Substantia nigra (tissue), 51 donors: ENCODE measurements at places on chromosomes 7 and 10.
A peak's percentile ranks its signal among the peaks of the same experiment; 100 is the strongest.

DNA sequence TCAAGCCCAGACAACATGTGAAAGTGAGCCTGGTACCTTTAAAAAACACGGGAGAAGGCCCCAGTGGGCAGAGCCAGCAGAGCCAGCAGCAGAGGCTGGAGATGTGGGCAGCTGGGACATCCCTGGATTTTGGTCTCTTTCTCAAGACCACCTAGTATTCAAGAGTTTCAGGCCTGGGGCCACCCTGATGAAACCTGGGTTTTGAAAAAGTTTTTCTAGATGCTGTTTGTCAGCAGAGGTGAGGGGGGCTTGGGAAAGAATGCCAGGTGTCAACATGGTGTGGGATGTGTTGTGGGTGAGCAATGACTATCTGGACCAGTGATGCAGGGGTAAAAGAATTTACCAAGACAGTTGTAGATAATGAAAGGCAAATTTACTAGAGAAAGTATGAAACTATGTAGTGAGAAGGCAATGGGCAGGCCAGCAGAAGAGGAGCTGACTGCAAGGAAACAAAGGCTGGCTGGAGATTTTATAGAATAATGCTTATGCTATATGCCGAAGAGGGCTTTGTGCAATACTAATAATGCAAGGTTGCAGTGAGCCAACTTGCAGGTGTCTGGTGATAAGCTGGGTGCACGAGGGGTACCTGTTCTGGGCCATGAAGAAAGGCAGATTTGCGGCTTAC, 28.1 kb upstream of the PLEKHA1 start:
- no peak for DNase-seq

GRCh38 chr10:62684911-62685310, 119.6 kb upstream of the ADO start:
- no peak for DNase-seq

DNA sequence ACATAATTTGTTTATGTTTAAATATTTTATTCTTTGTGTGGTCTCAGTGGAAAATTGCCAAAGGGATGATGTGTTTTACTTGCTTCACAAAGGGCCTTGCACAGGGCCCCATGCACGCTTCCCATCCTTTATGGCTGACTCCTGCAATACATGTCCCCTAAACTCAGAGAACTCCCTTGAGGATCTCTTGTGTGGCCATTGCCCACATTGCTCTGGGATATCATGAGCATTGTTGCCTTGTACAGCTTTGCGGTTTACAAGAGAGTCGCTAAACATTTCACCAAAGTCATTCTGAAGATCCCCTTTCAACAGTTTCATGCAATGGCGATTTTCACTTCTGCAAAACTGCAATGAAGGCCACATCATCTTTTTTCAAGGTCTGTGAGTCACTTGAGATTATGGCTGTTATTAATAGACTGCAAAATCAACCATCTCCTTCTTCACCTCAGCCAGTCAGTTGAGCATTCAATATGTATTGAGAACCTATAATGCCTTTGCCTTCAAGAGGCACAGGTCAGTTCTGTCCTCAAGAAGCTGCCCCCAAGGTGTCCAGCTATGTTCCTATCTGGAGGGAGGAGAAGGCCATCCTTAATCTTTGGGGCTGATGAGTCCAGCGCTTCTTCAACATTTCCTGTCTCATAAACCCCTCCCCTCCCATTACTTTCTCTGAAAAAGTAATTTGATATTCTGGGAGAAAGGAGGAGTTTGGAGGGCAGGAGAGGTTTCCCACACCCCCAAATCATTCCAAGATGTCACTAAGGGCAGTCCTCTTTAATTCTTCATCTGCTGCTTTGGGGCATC, 108.1 kb downstream of the CCDC71L start:
- DNase-seq = no peak

GRCh38 chr10:102068216-102068615, 3.1 kb downstream of the HPS6 start:
- no peak for DNase-seq

DNA sequence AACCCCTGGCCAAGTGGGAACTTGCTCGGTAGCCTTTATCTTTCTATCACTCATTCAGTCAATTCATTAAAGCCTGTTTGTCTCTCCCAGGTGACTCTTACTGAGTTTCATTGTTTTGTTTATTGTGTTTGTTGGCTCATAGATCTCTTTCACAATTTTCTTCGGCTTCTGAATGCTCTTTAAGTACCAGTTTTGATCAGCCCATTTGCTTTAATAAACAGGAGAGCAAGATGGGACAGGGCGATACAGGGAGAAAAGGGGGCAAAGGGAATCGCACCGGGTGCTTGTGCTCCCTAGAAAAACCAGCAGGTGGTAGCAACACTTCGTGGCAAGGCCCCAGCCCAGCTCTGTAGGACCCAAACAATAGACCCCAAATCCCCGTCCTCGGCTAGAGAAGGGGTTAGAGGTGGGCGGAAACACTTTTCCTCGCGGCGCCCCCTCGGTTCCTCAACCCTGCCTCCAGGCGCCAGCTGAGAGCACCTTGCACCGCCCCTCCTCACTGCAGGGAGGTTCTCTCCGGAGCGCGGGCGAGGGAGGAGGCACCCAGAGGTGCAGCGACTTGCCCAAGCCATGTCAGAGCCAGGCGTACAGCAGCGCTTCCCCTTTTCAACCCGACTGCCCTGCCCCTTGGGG, 1.0 kb upstream of the EPHB6 start:
- DNase-seq = peak; percentile 58

- no peak for DNase-seq
Measured at GRCh38 chr7:41586931-41587640, 115.8 kb downstream of the INHBA start.

GRCh38 chr10:122648599-122649428, 50.8 kb downstream of the C10orf120 start:
- peak; percentile 45 for DNase-seq

- no peak for DNase-seq
Measured at GRCh38 chr10:127909716-127910463, 3.0 kb downstream of the PTPRE start.

DNA sequence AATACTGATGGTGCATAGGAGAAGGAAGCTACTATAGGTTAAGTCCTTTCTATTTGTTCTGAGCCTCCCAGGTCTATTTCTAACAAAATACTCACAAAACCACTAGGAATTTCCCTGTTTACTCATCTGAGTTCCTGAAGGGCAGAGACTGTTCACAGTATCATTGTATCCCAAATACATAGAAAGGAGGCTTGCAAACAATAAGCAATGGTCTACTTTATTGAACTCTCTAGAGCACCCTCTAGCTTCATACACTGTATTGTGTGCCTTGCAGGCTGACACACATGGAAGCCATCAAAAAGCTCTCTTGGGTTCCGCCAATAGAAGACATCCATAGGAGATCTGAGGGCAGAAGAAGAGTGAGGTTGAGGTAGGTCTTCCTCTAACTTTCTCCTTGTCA, 826.1 kb downstream of the GRM8 start:
- no peak for DNase-seq

- no peak for DNase-seq
Measured at GRCh38 chr10:109593682-109594081, 329.6 kb downstream of the XPNPEP1 start.

DNA sequence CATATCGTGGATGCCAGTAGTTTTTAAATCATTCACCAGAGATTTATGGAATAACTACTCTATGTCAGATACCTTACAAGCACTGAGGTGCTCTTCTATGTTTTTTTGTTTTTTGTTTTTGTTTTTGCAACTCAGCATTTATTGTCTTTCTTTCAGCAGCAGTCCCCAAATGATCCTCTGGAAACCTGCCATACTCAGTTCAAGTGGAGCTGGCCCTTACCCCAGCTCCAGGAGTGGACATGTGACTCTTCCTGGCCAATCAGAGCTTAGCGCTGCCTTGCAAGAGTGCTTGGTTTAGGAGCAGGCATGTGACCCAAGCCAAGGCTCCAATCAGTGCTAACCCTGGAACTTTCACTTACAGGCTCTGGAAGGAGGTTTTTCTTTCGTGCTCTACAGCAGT, 356.6 kb upstream of the ZMIZ1 start:
- DNase-seq = no peak

GRCh38 chr10:5466451-5467206, 32.7 kb downstream of the CALML5 start:
- DNase-seq = no peak

- no peak for DNase-seq
Measured at GRCh38 chr7:39432368-39432767, 133.8 kb upstream of the YAE1 start.

- no peak for DNase-seq
Measured at GRCh38 chr7:101936223-101936610, 118.8 kb downstream of the CUX1 start.

DNA sequence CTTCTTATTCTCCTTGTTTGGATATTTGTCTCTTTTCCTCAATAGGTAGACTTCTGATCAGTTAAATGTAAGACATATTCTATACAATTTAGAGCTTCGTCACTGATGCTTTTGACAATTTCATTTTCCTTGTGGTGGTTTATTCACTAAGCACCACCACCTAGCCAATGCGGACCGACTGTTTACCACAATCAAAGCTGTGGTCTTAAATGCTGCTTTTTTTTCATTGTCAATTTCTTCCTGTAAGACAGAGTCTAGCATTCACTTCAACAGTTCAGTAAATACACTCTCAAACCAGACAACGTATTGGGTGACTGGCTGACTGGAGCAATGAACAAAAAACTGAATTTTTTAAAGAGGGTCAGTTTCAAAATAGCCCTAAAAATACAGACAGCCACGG, 239.0 kb downstream of the DNAJB6 start:
- no peak for DNase-seq

DNA sequence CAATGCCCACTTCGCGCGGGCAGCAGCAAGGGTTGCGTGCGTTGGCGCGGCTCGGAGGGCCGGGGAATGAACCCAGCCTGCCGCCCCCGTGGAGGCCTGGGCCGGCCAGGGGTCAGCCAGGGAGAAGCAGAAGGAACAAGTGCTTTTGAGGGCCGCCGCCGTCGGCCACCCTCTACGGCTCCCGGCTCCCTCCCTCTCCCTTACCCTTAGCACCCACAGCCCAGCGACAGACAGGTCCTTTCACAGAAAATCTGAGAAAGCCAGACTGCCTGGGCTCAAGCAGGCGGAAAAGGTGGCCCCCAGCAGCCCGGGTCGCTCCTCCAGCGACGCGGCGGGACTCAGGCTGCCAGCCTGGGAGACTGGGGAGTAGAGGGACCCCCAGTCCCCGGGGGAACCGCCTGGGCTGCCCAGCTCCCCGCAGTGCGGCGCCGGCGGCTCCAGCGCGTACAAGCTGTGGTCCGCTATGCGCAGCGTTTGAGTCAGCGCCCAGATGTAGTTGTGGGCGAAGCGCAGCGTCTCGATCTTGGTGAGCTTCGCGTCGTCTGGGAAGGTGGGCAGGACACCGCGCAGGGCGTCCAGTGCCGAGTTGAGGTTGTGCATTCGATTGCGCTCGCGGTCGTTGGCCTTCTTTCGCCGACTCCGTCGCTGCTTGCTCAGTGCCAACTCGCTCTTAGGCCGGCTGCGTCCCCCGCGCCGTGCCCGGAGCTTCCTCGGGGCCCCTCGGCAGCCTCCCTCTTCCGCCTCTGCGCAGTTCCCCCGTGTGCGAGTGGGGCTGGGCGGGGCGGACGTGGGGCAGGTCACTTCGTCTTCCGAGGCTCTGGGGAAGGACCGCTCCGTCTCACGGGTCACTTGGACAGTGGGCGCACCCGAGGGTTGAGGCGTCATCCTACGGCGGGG, 815 bp downstream of the NEUROG3 start:
- DNase-seq = no peak

DNA sequence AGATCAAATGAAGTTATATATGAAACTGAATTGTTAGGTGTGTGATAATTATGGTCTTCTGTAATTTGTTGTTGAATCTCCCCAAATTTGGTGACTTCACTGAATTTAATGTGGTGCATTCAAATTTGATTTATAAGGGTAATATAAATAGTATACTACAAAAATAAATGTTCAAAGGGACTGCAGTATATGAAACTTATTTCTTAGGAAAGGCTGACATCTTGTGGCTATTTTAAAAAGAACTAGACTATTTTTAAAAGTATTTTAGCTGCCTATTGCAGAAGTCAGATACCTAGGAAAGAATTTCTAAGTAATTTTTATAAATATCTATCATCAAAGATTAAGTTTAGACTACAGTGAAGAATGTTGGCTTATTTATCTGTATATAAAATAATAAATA, 36.6 kb downstream of the ATRNL1 start:
- DNase-seq = no peak

DNA sequence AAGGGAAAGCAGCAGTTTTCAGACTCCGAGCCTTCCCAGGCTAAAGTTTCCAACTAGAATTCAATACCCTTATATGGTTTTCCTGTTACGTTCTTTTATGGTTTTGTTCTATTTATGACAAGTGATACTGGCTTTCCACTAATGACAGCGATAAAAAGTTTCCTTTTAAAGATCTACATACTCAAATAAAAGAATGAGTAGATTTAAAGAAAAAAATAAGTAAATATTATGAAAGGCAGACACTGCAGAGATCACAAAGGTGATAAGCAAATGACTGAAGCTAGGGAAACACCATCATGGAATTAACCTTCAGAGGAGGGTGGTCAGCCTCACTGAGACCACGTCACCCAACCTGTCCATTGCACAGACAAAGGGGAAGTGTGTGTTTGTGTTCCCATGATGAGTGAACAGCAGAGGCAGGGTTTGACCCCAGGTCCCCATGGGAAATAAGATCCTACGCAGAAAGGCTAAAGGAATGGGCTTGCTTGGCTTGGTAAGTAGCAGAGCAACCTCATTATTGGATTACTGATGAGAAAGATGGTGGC, 4.0 kb downstream of the VSIR start:
- DNase-seq = no peak
